ENCODE measurements at places on chromosomes 2 and 18.

- DNase-seq = no peak
Observed at GRCh38 chr18:54235871-54236270, 11.4 kb upstream of the MBD2 start.

DNA sequence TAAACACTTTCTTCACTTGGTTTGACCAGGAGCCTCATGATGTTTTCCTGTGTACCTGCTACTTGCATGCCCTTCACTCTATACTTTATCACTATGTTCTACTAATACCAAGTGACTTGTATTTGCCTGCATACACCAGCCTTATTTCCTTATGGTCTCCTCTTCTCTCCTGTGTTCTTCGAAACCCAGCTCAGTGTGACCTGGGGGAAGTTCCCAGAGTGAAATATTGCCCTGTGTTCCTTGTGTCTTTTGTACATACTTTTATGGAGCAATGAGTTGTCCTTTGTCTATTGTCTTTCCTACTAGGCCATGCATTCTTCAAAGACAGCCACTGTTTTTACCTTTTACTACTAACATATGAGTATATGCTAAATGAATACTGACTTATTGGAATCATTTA, 567 bp downstream of the NT5C1B start:
- no peak for DNase-seq

- DNase-seq = no peak
Observed at GRCh38 chr2:65530547-65531320, 98.3 kb upstream of the SPRED2 start.

DNA sequence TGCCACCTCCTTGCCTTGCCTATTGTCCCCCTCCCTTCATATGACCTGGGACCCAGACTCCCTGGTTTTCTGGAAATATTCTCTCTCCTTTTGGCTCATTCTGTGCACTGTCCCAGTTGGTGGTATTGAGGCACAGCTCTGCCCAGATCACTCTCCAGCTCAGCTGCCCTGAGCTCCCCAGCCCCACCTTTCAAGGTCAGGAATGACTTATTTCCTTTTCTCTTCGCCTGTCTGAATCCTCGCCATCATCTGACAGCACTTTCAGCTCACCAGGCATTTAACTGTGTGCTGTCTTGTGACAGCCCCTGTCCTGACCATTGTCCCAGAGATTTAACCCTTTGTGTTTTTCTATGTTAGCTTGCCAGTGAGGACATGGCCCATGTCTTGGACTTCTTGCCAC, 133.0 kb downstream of the MSH2 start:
- no peak for DNase-seq

DNA sequence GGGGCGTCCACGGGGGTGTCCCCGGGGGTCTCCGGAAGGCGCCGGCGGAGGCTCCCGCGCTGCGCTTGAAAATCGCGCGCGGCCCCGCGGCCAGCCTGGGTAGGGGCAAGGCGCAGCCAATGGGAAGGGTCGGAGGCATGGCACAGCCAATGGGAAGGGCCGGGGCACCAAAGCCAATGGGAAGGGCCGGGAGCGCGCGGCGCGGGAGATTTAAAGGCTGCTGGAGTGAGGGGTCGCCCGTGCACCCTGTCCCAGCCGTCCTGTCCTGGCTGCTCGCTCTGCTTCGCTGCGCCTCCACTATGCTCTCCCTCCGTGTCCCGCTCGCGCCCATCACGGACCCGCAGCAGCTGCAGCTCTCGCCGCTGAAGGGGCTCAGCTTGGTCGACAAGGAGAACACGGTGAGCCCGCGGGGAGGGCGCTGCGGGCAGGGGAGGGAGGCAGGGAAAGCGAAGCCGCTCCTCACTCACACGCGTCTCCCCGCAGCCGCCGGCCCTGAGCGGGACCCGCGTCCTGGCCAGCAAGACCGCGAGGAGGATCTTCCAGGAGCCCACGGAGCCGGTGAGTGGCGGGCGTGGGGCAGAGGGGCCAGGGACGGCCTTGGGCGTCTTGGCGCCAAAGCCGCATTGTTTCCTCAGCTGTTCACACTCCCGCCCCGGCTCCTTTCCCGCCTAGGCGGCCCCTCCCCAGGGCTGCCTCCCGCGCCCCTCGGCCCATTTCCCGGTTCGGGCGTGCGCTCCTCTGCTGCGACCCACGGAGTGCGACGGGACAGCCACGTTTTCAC, at the start of gene RRM2:
RRM2 (plus strand) TSS at position 240 of the 781 bp plus-strand sequence; CDS start at position 300, 60 bp downstream.
- peak; percentile 91 for DNase-seq

DNA sequence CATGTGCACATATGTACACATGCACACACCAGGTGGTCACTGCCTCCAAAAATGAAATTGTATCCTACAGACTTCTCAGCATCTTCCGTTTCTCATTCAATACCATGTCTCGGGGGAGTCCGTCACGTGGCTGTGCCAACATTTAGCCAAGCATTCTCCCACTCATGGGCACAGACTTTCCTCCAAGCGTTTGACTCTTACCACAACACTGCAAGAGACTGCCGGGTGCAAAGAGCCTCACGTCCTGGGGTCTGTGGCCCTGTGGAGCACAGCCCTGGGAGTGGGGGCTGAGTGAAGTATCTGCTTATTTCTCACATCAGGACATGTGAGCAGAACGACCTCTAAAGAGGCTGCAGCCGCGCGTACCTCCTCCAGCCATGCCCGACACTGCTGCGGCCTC, 28.0 kb downstream of the HDAC4 start:
- DNase-seq = no peak

- no peak for DNase-seq
Observed at GRCh38 chr2:53448591-53448990, 319.0 kb upstream of the CHAC2 start.

- no peak for DNase-seq
Observed at GRCh38 chr2:158499383-158499782, 42.6 kb downstream of the PKP4 start.
